ENCODE measurements at places on chromosomes 3 and 15. TPM values are rescaled to one million over a fixed set of nuclear protein-coding genes. Genes with fewer than 3 reads are reported as not detected.

The DNAH1 gene
- 5.6 TPM for polyA plus RNA-seq

The TMEM87A gene
- polyA plus RNA-seq, result 38.0 TPM

The PLA2G4F gene
- not detected for polyA plus RNA-seq

The SMAD6 gene
- 3.7 TPM for polyA plus RNA-seq

DNA sequence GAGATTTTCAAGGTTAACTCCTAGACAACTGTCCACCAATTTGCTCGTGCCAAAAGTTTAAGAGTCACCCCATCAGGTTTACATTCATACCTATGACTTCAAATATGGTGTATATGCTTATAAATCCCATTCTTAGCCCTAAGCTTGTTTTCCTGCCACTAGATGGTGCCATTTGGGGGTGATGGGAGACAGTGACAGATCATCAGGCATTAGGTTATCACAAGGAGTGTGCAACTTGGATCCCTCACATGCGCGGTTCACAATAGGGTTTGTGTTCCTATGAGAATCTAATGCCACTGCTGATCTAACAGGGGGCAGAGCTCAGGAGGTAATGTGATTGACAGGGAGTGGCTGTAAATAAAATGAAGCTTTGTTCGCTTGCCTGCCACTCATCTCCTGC lies 182.7 kb downstream of the CNTN6 start:
- no peak for DNase-seq

Measured in forelimb muscle (tissue), 1 donor.